Stimulated activated CD4-positive, alpha-beta T cell treated with anti-CD3 and anti-CD28 coated beads, Interleukin-12 subunit alpha, Interleukin-12 subunit beta, amount 100 ng/mL, for 4 hours (primary cell): ENCODE measurements at places on chromosomes 6 and 20.

DNA sequence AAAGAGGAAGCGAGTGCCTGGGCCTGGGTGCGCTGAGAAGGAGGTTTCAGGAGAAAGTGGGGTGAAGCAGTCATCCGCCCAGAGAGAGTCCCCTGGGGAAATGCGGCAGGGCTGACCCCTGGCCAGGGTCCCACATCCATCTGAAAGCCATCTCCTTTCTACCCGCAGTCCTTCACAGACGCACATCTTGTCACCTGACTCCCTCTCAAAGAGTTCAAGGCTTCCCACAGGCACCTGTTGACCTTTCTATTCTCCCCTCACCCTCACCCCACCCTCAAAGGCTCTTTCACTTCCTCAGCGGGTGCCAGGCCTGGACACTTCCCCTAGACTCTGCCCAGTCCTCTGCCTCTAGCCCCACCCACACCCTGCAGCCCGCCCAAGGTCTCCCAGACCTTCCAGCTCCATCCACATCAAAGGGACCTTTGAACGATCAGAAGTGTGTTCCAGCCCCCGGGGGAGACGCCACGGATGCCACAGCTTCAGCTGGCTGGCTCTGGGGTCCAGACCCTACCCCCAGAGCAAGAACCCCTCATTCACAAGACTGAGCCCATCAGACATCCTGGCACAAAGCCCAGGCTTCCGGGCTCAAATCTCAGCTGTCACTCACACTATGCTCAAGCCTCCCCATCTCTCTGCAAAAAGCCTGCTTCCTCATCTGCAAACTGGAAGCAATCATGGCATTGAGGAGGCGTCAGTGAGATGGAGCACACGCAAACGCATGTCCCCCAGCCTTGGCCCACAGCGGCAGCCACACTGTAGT lies 2.1 kb downstream of the CTSZ start:
- DNase-seq = no peak

- no peak for DNase-seq
These were observed 327.2 kb upstream of the ZFP64 start for GRCh38 chr20:52518735-52519134.

DNA sequence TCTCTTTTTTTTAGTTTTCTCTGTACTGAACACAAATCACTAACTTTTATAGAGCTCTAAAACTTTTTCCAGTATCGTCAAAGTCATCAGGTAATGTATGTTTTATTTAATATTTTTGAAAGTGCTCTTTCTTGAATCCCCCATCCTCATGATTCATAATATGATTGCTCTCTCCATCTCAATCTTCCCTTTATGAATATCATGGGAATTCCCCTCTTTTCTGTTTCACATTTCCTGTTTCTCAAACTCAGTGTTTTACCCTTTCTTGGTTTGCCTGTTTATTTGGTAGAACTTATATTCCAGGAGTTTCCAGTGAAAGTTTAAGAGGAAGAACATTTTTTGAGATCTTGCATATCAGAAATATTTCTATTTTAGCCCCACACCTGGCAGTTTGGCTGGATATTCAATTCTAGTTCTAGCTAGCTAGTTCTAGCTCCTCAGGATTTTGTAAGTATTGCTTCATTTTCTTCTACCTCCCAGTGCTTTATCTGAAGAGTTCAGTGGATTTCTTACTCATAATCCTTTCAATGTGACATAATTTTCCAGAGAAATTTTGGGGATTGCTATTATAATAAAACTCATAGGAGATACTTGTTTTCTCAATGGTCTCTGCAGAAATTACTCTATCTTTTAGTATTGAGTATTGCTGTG lies 6.1 kb upstream of the C6orf58 start:
- DNase-seq = no peak

GRCh38 chr6:140537834-140538705 lies 1163.6 kb upstream of the CITED2 start:
- DNase-seq = no peak

GRCh38 chr6:11952316-11952715 lies 59.8 kb upstream of the HIVEP1 start:
- DNase-seq = no peak

GRCh38 chr6:135243871-135244796 lies 63.0 kb downstream of the MYB start:
- no peak for DNase-seq

DNA sequence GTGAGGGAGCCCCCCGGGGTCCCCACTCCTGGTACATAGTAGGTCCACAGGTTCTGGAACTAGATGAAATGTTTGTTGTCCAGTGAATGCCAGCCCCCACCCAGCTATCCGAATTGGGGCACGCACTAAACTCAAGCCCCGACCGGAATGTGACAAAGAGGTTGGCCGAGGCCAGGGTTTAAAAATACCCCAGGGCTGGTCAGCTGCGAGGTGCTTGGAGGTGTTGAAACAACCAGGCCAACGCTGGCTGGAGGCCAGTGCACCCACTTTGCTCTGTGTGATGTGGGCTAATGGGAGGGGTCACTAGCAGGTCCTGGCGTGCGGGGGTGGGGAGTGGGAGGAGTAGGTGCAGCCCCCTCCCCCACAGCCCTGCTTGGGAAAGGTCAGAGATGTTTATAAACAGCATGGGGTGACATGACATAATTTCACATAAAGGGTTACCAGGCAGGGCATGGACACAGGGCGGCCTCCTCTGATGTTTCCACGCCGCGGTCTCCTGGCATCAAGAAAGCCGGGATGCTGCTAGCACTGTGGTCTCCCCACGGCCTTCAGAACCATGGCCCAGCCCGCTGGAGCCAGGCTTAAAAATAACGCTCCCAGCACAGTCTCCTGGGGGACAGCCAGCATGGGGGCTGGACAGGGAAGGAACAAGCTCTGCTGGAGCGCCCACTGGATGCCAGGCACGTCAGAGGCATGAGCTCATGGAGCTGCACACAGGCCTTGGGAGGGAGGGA lies 111.2 kb upstream of the PTPN1 start:
- DNase-seq = no peak

DNA sequence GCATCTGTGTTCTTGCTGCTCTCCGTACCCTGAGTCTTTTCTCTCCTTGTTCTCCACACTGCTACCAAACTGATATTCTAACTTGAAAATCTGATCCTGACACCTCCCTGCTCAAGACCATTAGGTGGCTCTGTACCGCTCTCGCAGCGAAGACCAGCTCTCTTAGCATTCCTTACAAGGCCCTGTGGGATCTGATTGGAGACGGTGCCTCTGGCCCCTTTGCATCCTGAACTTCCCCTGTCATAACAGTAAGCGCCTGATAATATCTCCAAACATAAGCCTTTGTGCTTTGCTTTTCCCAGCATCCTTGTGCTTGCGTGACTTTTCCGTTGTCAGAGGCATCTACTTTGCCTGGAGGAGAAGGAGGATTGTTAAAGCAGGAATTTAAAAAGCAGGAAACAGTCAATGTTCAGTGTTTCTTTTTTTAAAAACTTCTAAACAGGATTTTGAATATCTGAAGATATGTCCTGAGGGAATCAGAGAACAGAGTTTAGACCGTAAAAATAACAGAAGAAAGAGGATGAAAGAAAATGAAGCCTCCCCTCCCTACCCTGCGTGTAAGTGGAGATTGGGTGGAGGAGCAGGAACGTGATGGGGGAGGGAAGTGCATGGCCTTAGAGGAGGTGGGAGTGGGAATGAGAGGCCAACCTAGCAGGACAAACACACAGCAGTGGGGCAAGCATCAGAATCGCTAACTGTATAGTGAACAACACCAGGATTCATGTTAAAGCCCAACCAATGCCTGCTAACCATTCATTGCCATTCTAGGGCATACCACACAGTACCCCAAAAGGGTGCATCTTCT lies 89.2 kb upstream of the STMND1 start:
- no peak for DNase-seq
